ENCODE measurements at places on chromosomes 16 and 17.
A peak's percentile ranks its signal among the peaks of the same experiment; 100 is the strongest.

DNA sequence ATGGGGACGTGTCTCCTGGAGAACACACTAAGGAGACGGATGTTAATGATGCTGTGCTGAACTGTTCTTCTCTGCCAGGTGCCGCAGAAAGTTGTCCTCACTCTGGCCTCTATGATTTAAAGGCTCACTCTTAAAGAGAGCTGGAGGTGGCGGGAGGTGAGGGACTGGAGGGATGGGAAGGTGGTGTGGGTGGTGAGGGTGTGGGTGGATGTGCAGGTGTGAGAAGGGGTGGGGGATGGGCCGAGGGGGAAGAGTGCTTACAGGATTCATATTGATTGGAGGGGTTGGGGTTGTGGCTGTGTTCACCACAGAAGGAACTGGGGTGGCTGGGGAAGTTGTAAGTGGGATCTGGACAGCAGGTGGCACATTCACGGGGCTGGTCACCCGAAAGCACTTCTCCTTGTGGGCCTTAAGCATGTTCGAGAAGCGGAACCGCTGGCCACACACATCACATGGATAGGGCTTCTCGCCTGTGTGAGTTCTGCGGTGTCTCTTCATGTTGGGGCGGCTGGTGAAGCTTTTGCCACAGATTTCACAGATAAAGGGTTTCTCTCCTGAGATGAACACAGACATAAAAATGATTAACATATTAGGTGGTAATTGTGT, 63.6 kb downstream of the ZNF652 start:
- DNase-seq = no peak

GRCh38 chr16:5903153-5903552, 805.6 kb upstream of the EEF2KMT start:
- DNase-seq = no peak

- no peak for DNase-seq
Observed at GRCh38 chr16:19266774-19267173, 18.8 kb upstream of the CLEC19A start.

GRCh38 chr17:17609121-17609520, 17.6 kb upstream of the PEMT start:
- DNase-seq = no peak

DNA sequence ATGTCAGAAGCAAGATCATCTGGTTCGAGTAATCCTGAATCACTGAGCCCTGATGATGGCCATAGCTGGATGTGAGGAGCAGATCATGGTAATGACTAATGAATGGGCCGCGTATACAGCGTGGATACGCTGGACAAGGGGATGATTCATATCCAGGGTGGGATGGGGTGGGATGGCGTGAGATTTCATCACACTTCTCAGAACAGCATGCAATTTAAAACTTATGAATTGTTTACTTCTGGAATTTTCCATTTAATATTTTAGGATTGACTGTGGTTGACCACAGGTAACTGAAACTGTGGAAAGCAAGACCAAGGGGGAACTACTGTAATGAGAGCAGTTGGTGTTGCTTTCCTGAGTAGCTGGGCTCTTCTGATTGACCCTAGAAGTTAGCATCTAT, 225.5 kb downstream of the STX8 start:
- no peak for DNase-seq

DNA sequence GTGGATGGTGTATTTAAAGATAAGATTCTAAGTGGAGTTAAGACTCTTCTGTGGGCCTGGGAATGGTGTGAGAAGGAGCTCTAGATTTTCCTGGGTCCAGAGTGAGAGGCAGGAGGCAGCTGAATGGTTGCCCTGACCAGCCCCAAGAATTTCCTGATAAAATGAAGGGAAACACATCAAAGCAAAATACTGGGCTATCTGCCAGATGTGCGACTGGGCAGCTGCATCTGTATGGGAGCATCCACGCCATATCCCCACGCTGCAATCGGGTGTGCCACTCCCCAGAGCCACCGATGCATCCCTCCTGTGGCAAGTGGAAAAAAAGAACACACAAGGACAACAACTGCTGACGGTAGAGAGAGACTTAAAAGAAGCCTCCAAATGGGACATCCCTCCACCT, 84.3 kb upstream of the COX10 start:
- DNase-seq = no peak

- DNase-seq = peak; percentile 68
Observed at GRCh38 chr17:42407289-42407836, 15.7 kb downstream of the CAVIN1 start.

DNA sequence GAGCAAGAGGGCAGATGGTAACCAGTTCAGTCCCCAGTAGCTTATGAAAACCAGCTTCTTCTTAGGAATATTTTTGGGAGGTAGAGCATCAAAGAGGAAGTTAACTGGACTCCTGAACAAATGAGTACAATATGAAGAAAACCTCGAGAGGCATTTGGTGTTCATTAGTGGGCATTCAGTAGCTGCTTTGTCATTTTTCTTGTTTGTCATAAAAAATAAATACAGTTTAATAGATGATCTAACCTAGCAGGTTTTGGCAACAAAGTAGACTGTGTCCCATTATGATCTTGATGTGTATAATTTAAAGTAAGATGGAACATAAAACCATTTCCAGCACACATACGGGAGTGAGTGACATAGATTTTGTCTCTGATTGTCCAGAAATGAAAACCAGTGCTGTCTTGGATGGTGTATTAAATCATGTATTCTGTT, 173.1 kb downstream of the HS3ST3A1 start:
- no peak for DNase-seq

DNA sequence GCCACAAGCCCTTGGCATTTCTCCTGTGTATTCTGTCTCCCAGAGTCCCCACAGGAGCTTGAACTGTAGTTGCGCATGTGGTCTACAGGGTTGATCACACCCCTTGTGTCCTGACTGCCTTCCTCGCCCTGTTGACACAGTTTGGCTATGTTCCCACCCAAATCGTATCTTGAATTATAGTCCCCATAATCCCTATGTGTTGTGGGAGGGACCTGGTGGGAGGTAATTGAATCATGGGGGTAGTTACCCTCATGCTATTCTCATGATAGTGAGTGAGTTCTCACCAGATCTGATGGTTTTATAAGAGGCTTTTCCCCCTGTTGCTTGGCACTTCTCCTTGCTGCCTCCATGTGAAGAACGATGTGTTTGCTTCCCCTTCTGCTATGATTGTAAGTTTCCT, 21.2 kb downstream of the ADAD2 start:
- DNase-seq = no peak

DNA sequence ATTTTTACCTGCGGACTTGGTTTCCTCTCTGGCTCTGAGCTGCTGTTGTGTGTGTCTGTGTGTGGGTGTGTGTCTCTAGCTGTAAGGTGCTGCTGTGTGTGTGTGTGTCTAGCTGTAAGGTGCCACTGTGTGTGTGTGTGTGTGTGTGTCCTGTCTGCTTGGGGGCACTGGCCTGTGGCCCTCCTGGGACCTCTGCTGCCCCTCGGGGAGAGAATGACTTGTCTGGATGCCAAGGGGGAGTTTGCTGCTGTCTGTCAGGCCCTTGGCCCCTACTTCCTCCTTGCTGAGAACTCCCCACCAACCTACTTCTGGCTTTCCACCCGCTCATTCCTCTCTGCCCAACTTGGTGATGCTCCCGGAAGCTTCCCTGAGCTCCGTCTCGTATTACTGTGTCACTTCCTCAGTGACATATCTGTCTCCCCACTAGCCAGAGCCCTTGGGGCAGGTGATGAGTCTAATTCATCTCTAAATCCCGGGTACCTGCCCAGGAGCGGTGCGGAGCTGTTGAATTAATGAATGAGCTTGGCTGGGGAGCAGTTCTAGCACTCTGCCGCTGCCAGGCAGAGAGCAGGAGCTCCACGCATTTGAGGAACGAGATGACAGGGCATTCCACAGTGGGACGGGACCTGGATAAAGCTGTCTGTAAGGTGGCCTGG, 3.5 kb upstream of the LASP1NB start:
- no peak for DNase-seq

DNA sequence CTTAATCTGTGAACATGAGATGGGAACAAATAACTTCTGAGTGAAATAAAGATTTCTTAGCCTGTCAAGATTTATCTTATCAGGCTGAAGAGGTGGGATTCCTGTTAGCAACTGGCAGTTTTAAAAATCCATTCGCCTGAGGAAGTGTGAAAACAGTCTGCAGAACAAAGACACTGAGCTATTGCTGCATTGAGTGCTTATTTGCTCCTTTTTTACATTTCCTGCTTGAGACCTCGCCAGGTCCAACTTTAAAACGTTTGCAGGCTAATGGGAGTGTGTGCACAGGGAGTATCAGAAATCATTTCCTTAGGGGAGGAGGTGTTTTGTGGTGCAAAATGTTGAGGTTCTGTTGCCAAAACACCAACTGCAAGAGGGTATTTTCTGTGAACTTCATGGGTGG, 957.8 kb upstream of the RBFOX1 start:
- DNase-seq = no peak

DNA sequence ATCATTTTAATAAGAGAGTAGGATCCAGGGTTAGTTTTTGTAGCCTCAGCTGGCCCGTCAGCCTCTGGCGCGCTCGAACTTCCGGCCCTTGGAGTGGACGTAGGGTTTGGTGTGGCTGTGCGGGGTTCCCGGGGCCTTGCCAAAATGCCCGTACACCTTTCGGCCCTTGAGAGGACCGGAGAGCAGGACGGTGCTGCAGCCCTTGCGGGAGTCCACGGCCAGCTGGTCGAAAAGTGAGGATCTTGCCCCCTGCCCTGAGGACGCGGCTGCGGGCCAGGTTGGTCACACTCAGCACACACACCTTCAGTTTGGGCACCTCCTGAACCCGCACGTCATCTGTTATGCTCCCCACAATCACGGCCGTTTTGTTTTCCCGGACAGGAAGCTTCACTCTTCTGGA, 42.2 kb upstream of the CNTNAP4 start:
- no peak for DNase-seq

DNA sequence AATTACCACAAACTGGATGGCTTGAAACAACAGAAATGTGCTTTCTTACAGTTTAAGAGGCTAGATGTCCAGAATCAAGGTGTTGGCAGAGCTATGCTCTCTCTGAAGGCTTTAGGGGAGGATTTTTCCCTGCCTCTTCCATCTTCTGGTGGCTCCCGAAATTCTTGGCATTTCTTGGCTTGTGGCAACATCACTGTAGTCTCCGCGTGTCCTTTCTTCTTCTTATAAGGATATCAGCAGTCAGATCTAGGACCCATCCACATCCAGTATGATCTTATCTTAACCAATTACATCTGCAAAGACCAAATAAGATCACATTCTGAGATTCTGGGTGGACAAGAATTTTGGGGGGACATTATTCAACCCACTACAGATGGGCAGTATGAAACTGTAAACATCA, 119.2 kb upstream of the PMFBP1 start:
- no peak for DNase-seq

GRCh38 chr17:64505340-64506200, 519 bp downstream of the DDX5 start:
- peak; percentile 22 for DNase-seq

GRCh38 chr17:6429266-6429665, 5.7 kb downstream of the AIPL1 start:
- DNase-seq = peak; percentile 87

DNA sequence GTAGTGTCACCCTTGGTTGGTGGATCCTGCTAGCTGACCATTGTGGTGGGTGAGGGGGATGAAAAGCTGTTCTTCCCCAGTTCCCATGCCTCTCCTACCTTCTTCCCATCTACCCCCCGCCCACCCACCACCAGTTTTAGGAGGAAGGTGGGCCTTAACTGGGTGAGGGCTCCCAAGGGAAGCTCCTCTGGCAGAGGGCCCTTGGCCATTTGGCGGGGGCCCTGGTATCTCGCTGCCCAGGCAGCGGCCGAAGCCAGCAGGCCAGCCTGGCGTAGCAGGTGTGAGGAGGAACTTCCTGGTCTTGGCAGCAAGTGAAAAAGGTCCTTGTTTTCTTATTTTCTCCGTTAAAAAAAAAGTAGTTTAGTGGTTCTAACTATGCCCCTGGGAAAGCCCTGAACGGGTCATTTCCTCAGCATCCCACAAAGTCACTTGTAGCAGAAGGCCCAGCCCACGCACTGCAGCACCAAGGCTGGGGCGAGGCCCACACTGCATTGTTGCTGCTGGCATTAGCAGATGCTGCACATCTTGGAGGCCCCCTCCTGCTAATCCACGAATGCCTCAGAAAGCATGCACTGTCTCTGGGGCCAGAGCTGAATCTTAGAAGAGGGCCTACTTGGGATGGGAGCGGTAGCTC, 72.5 kb downstream of the MPRIP start:
- no peak for DNase-seq

DNA sequence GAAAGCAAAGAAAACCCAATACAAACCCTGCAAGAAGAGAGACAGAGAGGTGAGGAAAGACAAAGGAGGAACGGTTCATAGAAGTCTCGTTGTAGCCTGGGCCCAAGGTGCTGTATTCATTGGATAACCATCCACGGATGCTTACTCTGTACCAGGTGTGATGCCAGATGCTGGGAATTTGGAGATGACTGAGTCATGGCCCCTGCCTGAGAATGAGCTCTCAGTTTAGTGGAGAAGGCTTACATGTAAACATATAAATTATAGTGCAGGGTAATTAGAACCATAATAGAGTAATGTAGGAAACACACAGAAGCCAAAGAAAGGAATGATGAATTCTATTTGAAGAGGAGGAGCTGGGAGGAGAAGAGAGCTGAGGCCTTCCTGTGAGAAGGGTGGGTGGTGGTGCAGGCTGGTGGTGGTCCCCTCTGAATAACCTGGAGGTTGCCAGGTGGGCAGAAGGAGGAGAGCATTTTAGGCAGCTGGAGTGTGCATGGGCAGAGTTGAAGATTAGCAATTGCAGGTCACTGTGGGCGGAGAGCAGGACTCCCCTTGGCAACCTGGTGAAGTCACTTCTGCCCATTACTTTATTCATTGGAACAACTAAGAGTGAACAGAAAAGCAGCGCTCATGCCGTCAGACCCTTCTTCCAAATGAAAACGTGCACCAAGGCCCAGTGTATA, 7.7 kb upstream of the ZG16 start:
- DNase-seq = no peak

DNA sequence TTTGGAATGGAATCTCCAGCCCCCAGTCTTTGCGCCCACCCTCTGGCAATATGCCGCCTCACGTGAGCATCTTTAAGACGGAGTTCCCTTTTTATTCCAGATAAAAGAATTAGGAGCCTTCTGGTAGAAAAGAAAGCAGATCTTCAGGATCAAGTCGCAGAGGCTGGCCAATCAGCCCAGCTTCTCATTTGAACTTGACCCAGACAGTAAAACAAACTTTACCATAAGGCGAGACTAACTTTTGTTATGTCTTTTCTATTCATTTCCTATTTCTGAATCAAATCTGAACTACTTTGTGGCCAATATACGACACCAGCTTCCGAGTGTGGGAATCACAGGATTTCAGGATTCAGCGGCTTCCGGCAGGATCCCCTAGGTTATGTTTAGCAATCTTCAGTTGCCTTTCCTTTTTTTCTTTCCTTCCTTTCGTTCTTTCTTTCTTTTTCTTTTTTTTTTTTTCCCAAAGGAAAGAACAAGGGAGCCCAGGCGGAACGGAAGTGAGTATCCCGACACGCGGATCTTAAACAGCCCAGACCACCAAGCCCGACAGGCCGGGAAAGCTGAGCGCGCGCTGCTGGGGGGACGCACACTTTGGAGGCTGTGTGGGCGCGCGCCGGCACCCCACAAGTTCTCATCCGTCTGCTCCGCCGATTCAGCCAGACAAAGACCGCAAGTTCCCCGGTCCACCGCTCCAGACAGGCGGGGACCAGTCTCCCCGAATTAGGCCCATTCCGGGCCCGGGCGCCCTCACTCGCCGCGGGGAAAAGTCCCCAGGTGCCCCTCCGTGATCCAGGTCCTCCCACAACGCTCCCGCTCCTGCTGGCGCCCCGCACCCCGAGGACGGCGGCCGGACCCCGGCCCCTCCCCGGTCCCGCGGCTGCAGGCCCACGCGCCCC, 633 bp downstream of the TBC1D16 start:
- no peak for DNase-seq

GRCh38 chr16:68954911-68955635, 111.7 kb downstream of the TANGO6 start:
- DNase-seq = no peak
